ENCODE measurements at places on chromosomes 5 and 9. TPM values are rescaled to one million over a fixed set of nuclear protein-coding genes. Genes with fewer than 3 reads are reported as not detected.
A peak's percentile ranks its signal among the peaks of the same experiment; 100 is the strongest.

DNA sequence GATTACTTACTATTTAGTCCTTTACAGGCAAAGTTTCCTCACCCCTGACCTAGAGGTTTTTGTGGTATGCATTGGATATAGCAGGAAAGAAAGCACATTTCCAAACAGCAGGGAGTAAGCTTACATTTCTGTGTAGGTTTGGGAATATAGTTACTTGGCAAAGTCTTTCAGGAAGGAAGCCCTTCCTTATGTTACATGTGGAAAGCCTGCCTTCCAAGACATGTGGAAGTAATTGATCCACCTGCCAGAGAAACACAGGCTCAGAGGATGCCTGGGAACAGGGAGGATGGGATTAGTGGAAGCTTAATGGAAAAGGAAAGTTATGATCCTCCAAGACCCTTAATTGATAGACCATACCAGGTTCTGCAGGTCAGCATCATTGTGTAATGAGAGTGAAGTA, 87.3 kb upstream of the PPP1R2B start:
- no peak for DNase-seq
- H3K4me1 ChIP-seq, result no peaks in the 10 kb centered on the region
- no peak overlapping the region for H3K4me3 ChIP-seq
- no peaks in the 10 kb centered on the region for H3K27me3 ChIP-seq
- H3K36me3 ChIP-seq, result no peaks in the 10 kb centered on the region
- no peak overlapping the region for H3K27ac ChIP-seq

GRCh38 chr5:56291661-56292374, 58.7 kb upstream of the ANKRD55 start:
- no peak for DNase-seq
- peaks cover 3% of the 10 kb centered on the region for H3K4me1 ChIP-seq
- H3K36me3 ChIP-seq, result peaks cover 7% of the 10 kb centered on the region
- H3K27ac ChIP-seq, result no peak overlapping the region

CXXC5 gene
- 107 TPM for total RNA-seq

SLC45A2 gene
- not detected for total RNA-seq

DNA sequence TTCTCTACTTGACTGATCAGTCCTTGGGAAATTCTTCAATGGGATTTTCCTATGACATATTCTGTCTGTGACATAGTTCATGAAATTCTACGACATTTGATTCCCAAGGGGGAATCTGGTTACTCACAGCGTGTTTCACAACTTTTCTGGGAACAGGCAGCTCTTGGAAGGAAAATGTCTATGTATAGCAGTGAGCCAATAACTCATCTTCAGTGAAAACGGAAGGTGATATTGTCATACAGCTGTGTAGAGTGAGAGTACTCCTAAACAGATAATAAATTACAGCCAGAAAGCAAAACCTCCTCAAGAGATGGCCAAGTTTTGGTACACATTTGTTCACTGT, 91.4 kb downstream of the C9orf152 start:
- DNase-seq, result no peak
- no peak overlapping the region for H3K27ac ChIP-seq
- H3K27me3 ChIP-seq, result no peaks in the 10 kb centered on the region
- H3K4me3 ChIP-seq, result no peak overlapping the region
- peaks cover 12% of the 10 kb centered on the region for H3K4me1 ChIP-seq

- DNase-seq, result peak; percentile 71
- H3K27ac ChIP-seq, result no peak overlapping the region
- H3K27me3 ChIP-seq, result no peaks in the 10 kb centered on the region
Observed at GRCh38 chr9:84819491-84819991, 150.0 kb downstream of the NTRK2 start.

ACSL6 gene
- 1.6 TPM for total RNA-seq

DNA sequence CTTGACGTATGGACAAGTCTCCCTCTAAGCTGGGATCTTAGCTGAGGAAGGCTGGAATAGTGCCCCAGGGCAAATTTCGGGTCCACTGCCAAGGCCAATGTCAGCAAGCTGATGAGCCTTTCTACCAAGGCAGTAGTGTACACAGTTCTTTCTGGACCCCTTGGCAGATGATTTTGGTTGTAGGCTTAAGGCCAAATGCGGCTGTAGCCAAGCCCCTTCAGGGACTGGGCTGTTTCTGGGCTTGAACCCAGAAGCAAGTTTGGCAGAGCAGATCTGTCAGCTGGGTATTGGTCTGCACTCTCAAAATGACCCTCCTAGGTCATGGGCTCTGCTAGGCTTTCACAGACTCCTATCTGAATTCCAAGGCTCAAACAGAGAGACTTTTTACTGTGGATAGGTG, 121.6 kb downstream of the ADAMTSL1 start:
- peaks cover 13% of the 10 kb centered on the region for H3K36me3 ChIP-seq
- no peaks in the 10 kb centered on the region for H3K27me3 ChIP-seq
- DNase-seq, result no peak
- no peak overlapping the region for H3K4me3 ChIP-seq

DNA sequence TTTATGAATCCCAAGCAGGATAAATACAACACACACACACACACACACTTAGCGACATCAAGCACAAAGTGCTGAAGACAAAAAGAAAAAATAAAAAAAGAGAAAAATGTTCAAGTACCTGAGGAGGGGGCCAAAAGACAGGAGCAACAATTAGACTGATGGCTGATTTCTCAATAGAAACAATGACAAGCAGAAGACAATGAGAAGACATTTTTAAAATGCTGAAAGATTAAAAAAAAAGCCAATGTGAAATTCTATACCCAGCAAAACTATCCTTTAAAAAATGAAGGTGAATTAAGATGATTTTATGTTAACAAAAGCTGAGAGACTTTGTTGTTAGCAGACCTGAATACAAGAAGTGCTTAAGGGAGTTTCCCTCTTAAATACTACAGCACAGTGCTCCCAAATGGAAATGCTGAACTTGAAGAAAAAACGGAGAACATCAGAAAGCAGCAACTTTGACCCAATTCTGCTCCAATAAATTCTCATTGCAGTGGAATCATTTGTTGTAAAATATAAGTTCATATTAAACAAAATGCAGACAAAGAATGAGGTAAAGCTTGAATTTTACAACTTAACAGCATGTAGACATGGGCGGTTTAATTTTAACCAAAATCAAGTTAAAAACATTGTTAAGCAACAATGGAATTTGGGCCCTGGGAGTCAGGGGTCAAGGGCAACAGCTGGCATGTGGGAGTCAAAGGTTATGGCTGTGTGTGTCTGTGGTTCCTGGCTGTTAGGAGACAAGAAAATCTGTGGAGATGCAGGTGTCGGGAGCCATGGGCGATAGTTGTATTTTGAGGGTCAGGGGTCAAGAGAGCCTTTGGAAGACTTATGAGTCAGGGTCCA, 776 bp upstream of the RANBP17 start:
- H3K27ac ChIP-seq, result no peak overlapping the region
- no peak for DNase-seq
- H3K36me3 ChIP-seq, result peaks cover 14% of the 10 kb centered on the region
- H3K27me3 ChIP-seq, result no peaks in the 10 kb centered on the region
- H3K4me3 ChIP-seq, result peak overlapping the region; percentile 63

- no peaks in the 10 kb centered on the region for H3K4me1 ChIP-seq
- no peak overlapping the region for H3K4me3 ChIP-seq
- H3K27me3 ChIP-seq, result no peaks in the 10 kb centered on the region
- H3K27ac ChIP-seq, result no peak overlapping the region
- H3K36me3 ChIP-seq, result peaks cover 4% of the 10 kb centered on the region
Observed at GRCh38 chr9:81266086-81266485, 423.3 kb downstream of the TLE1 start.

- no peak overlapping the region for H3K27ac ChIP-seq
- peaks cover 3% of the 10 kb centered on the region for H3K27me3 ChIP-seq
- H3K36me3 ChIP-seq, result no peaks in the 10 kb centered on the region
Observed at GRCh38 chr9:122122468-122122867, 29.4 kb upstream of the TTLL11 start.
